NCI-H446 treated with DMSO at 0.1 percent for 48 hours (cell line): ENCODE measurements at places on chromosomes 5 and 9.

DNA sequence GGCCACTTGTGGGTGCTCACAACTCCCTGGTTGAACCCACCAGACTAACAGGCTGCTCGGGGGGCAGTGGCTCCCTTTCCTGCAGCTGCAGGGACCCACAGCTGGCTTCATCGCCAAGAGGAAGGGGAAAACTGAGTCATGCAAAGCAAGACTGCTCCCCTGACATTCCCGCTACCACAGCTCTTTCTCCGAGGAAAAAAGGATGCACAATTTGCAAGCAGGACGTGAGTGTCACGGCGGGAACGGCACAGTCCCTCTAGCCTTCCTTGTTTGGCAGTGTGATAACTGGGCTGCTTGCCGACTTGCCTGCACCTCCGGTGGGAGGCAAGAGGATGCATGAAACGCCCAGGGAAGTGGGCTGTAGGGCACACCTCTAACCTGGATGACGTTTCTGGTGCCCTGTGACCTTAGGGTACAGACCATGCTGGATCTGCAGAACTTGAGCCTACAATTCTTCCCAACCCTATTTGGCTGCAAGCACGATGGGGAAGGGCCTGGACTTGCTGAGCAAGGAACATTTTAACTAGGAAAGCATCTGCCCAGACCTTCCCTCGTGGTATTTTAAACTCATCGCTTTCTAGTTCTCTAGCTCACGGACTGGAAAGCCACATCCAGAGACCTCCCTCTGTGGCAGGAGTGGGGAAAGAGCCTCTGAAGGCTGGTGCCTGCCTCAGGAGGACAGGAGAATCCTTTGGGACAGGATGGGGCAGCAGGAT lies 7.8 kb downstream of the SH3PXD2B start:
- DNase-seq, result no peak

DNA sequence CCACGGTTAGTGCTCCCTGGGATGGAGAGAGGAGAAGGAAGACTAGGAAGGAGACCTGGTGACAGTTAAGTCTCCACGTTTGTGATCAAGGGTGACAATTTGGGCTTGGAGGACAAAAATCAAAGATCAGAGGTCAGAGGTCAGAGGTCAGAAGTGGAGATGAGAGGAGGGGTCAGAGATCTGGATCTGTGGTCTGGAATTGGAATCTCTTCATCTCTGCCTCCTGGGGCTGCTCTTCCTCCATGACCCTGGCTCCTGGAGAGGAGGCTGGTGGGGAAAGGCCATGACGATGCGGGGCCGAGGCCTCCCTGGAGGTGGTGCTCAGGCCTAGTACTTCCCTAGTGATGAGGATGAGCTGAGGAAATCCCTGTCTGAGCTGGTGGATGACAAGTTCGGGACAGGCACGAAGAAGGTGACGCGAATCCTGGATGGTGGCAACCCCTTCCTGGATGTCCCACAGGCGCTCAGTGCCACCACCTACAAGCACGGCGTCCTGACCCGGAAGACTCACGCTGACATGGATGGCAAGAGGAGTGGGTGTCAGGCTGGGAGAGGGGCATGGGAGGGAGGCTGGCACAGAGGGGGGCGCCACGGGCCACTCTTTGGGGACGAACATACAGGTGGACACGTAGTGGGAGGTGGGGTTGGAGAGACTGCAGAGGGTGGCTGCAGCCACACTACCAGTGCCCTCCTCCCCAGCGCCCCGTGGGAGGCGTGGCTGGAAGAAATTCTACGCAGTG lies 41.0 kb downstream of the PSD2 start:
- no peak for DNase-seq

GRCh38 chr5:136014049-136015002 lies 14.5 kb upstream of the TGFBI start:
- peak; percentile 38 for DNase-seq

DNA sequence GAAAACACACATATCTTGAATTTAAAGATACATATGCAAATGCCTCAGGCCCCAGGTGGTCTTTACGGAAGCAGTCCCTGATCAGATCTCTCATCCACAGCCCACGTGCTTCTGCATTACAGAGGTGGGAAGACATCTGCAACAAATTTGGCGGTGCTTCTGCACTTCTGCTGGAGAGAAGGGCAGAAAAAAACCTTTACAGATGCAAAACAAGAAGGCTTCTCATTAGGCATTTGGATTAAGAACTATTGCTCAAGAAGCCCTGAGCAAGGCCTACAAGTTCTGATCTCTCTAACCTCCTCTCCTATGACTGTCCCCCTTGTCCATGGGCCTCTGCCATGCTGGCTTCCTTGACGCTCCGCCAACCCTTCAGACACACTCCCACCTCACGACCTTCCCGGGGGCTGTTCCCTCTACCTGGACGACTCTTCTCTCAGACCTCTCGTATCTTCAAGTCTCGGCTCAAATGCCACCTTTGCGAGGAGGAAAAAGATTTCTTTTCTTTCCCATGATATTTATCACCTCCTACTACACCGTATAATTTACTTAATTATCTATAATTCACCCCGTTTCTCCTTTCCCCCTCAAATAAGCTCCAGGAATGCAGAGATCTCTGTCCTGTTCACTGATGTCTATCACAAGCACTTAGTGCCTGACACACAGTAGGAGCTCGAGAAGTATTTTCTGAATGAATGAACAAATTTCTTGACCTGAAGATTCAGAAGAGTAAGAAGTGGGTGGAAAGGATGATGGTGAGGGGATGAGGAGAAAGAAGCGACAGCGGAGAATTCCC lies 1.1 kb downstream of the MTMR12 start:
- no peak for DNase-seq

DNA sequence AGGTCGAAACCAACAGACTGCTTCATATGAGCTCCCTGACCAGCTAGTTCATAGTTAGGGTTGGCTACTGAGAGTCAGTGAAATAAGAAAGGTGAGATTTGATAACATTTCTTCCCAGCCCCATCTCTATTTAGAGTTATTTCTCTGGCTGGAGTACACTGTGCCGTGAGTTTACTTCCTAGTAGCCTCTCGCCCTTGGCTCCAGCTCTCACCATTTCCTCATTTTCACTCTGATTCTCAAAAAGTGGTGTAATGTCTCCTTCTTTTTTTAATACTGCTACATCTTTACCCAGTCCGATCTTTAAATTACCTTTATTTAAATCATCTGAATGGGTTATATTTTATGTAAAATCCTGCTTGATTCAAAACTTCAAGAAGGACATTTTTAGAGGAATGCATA lies 100.4 kb upstream of the FAM174A start:
- no peak for DNase-seq

DNA sequence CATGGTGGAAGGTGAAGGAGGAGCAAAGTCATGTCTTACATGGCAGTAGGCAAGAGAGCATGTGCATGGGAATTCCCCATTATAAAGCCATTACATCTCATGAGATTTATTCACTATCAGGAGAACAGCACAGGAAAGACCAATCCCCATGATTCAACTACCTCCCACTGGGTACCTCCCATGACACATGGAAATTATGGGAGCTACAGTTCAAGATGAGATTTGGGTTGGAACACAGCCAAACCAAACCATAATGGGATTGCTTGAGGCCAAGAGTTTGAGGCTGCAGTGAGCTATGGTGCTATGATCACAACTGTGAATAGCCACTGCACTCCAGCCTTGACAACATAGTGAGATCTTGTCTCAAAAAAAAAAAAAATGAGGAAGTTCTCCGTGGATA lies 581.8 kb downstream of the TAF11L14 start:
- no peak for DNase-seq

- no peak for DNase-seq
These were observed 53.1 kb upstream of the MPDZ start for GRCh38 chr9:13332571-13332970.

DNA sequence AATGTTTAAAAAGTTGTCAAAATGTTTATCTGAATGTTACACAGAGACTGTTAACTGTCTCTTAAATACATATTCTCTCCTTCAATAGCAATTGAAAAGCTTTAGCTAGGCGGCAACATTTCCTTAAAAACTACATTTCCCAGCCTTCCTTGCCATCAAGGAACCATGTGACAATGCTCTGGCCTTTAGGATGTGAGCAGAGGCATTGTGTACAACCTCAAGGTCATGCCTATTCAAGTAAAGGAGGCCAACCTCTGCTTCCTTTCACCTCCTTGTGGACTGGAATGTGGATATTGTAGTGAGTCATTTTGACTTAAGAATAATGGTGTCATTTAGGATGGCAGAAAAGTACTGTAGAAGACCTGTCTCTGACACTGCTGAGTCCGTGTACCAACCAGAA lies 23.7 kb upstream of the MROH2B start:
- no peak for DNase-seq

DNA sequence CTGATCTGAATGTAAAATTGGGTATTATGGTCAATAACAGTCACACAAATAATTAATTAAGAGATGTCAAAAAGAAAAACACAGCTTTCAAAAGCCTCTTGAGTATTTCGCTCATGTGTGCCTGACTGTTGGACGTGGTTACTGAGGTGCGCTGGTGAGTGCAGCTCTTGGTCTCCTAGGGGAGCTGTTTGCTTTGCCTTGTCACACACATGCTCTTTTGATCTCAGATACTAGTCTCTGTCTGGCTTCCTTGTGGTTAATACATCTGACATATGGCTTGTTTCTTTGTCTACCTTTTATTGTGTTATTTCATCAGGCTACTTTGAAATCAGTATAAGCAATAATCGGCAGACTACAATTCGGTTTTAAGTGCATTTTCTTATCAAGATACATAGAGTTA lies 51.5 kb downstream of the PCSK1 start:
- no peak for DNase-seq

DNA sequence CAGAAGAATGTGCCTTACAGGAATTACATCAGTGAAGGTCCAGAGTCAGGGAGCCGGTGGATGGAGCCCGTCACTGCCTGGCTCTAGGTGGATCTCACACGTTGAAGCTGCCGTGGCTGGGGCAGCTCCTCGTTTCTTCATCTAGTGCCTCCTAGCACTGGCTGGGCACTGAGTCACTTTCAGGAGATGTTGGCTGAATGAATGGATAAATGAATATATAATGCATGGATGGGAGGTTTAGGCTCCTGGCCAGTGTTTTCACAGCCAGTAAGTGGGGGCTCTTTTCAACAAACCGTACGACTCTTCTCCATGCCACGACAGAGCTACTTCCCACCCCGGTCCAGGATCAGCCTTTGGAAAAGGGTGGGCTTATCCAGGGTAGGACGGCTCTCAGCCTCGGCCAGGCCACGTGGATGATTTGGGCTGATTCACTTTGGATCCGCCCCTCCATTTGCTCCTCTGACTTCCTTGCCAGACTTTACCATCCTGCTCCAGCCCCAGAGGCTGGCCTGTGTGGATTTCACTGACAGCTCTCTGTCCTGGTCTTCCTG lies 1.3 kb upstream of the SH3PXD2B start:
- peak; percentile 88 for DNase-seq

DNA sequence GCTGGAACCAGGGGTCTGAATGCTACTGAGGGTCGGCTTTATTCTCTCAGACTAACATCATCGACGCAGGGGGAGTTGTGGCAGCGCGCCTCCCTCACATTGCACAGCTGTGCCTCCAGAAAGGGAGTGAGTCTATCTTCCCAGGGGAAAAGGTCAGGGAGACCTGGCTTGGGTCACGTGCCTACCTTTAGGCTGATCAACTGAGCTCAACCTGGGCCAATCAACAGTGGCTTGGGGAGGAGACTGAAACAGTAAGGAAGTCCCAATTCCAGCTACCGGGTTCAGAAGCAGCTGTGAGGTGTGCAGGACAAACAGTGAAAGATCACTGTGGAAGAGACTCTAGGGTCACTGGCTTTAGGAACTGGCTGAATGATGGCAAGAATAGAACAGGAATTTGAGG lies 14.3 kb downstream of the SNX30 start:
- no peak for DNase-seq

DNA sequence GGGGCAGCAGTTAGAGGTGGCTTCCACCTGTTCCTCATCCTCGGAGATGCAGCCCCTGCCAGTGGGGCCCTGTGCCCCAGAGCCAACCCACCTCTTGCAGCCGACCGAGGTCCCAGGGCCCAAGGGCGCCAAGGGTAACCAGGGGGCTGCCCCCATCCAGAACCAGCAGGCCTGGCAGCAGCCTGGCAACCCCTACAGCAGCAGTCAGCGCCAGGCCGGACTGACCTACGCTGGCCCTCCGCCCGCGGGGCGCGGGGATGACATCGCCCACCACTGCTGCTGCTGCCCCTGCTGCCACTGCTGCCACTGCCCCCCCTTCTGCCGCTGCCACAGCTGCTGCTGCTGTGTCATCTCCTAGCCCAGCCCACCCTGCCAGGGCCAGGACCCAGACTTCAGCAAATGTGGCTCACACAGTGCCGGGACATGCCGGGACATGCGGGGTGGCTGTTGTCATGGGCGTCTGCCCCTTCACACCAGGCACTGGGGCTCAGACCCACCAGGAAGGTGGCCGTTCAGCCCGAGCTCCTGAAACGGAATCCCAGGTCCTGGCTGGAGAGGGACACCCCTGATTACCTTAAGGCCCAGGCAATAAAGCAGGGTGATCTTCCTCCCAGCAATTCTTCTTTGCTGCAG lies 841 bp downstream of the CYSRT1 start:
- DNase-seq, result no peak

GRCh38 chr9:135350003-135350315 lies 129.6 kb upstream of the PPP1R26 start:
- no peak for DNase-seq

DNA sequence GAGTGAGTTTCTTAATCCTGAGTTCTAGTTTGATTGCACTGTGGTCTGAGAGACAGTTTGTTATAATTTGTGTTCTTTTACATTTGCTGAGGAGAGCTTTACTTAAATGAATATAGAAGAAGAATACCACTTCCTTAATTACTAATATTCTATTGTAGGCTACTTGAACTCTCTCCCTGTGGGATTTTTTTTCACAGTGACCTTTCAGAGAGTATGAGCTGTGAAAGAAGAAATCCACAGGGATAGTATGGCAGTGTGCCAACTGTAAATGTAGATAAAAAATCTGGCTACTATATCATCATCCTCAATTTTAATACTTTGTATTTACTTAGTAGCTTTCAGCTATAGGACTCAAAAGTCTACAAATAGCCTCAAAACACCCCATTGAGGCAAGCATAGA lies 67.3 kb downstream of the COMMD10 start:
- no peak for DNase-seq

- no peak for DNase-seq
These were observed 19.1 kb downstream of the ERMP1 start for GRCh38 chr9:5813824-5814223.

GRCh38 chr5:119402555-119402954 lies 46.7 kb downstream of the TNFAIP8 start:
- no peak for DNase-seq

- DNase-seq, result no peak
These were observed 66.4 kb upstream of the SPRY4 start for GRCh38 chr5:142391058-142391845.

DNA sequence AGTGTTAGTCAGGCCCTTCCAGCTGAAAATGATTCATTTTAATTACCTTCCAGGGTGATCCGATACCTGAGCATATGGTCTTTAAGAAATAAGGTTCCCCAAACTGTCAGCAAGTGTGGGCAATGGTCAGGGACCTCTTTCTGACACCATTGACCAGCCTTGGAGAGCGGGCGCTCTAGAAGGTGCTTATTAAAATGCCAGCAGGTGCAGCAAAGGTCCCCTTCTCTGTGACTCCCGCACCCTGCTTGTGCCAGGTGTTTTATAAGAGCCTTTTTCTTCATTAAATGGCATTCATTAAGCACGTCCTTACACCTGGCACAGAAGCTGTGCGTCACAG lies 85.3 kb downstream of the MVB12B start:
- DNase-seq, result no peak
